Activated naive CD8-positive, alpha-beta T cell treated with anti-CD3 and anti-CD28 coated beads for 36 hours (primary cell): ENCODE measurements at places on chromosomes 2 and 18. TPM values are rescaled to one million over a fixed set of nuclear protein-coding genes. Genes with fewer than 3 reads are reported as not detected.

- no peaks in the 10 kb centered on the region for H3K27me3 ChIP-seq
- peaks cover 2% of the 10 kb centered on the region for H3K36me3 ChIP-seq
- no peak overlapping the region for H3K4me3 ChIP-seq
- no peak overlapping the region for H3K27ac ChIP-seq
- H3K4me1 ChIP-seq = peaks cover 18% of the 10 kb centered on the region
Measured at GRCh38 chr2:193467276-193467987, 1272.7 kb upstream of the TMEFF2 start.

GRCh38 chr2:17680119-17680518, 73.5 kb downstream of the SMC6 start:
- no peak overlapping the region for H3K4me3 ChIP-seq
- no peak for DNase-seq
- no peaks in the 10 kb centered on the region for H3K4me1 ChIP-seq
- peaks cover 31% of the 10 kb centered on the region for H3K36me3 ChIP-seq
- H3K27ac ChIP-seq = no peak overlapping the region

Gene ARHGAP28
- not detected for total RNA-seq

- no peak for DNase-seq
- H3K36me3 ChIP-seq = no peaks in the 10 kb centered on the region
- H3K4me1 ChIP-seq = no peaks in the 10 kb centered on the region
- H3K4me3 ChIP-seq = no peak overlapping the region
- H3K27me3 ChIP-seq = peaks cover 16% of the 10 kb centered on the region
- H3K27ac ChIP-seq = no peak overlapping the region
Measured at GRCh38 chr2:234991793-234992192, 40.0 kb downstream of the SH3BP4 start.

Gene CRYBA2
- total RNA-seq = not detected

Gene CSRNP3
- not detected for total RNA-seq

- no peaks in the 10 kb centered on the region for H3K36me3 ChIP-seq
- H3K27ac ChIP-seq = no peak overlapping the region
- H3K4me3 ChIP-seq = no peak overlapping the region
- no peak for DNase-seq
- H3K27me3 ChIP-seq = peaks cover 9% of the 10 kb centered on the region
Measured at GRCh38 chr2:102266204-102266603, 45.2 kb upstream of the IL1RL1 start.

Gene KANSL3
- total RNA-seq = 32.2 TPM

Gene RUFY4
- 2.0 TPM for total RNA-seq

Gene FRZB
- not detected for total RNA-seq

DNA sequence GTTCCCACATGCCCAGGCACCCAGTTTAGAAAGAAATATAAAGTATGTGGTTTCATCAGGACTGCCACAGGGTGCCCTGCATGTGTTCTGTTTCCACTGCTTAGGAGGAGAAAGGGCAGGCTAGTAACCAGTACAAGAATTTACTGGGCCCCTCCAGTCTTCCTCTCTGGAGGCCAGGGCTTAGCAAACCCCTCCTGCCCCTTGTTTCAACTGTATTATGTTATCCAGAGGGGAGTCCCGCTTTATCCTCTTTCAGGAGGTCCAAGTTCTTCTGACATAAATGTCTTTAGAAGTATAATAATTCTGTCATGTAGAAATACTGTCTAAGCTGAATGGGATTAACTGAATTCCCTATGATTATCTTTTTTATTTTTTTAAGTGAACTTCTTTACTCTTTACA, 132.1 kb downstream of the WDSUB1 start:
- no peaks in the 10 kb centered on the region for H3K27me3 ChIP-seq
- peaks cover 13% of the 10 kb centered on the region for H3K4me1 ChIP-seq
- H3K36me3 ChIP-seq = no peaks in the 10 kb centered on the region
- H3K4me3 ChIP-seq = no peak overlapping the region

Gene CPS1
- total RNA-seq = 2.6 TPM

DNA sequence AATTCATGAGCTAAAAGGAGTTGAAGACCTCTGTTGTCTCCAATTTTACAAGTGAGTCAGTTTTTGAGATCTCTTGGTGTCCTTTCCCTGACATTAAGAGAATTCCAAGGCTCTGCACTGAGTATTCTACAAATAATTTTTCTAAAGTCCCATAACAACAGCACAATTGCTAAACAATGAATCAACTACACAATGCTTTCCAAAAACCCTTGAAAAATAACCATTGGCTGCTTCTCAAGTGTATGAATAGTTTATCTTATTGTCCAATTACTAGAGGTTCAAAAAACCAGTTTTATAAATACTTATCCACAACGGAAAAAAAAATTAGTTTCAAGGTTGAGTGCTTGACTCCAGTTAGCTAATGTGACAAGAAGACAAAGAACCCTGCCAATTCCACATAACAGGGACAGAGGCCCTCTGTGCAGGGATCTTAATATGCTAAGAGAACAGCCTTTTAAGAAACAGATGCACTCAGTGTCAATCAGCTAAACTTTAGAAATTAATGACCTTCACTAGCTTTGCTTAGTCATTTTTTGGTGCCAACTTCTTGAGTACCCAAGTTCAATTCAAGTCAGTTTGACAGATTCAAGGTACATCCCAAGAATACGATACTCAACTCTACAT, 266.6 kb upstream of the CYP26B1 start:
- no peak for DNase-seq
- no peak overlapping the region for H3K4me3 ChIP-seq
- H3K27me3 ChIP-seq = no peaks in the 10 kb centered on the region
- H3K4me1 ChIP-seq = no peaks in the 10 kb centered on the region

Gene ADD2
- total RNA-seq = 36.1 TPM

- H3K27ac ChIP-seq = no peak overlapping the region
- H3K36me3 ChIP-seq = peaks cover 13% of the 10 kb centered on the region
- H3K4me3 ChIP-seq = no peak overlapping the region
- no peaks in the 10 kb centered on the region for H3K27me3 ChIP-seq
Measured at GRCh38 chr2:69935011-69935410, 20.1 kb downstream of the MXD1 start.

Gene TRAK2
- total RNA-seq = 24.6 TPM

Gene MYL1
- not detected for total RNA-seq

Gene PSMA8
- total RNA-seq = 3.6 TPM

- H3K4me3 ChIP-seq = no peak overlapping the region
- H3K27me3 ChIP-seq = no peaks in the 10 kb centered on the region
- DNase-seq = peak; percentile 3
- peaks cover 2% of the 10 kb centered on the region for H3K4me1 ChIP-seq
Measured at GRCh38 chr2:152755029-152755428, 36.6 kb downstream of the ARL6IP6 start.

Gene MROH2A
- not detected for total RNA-seq

DNA sequence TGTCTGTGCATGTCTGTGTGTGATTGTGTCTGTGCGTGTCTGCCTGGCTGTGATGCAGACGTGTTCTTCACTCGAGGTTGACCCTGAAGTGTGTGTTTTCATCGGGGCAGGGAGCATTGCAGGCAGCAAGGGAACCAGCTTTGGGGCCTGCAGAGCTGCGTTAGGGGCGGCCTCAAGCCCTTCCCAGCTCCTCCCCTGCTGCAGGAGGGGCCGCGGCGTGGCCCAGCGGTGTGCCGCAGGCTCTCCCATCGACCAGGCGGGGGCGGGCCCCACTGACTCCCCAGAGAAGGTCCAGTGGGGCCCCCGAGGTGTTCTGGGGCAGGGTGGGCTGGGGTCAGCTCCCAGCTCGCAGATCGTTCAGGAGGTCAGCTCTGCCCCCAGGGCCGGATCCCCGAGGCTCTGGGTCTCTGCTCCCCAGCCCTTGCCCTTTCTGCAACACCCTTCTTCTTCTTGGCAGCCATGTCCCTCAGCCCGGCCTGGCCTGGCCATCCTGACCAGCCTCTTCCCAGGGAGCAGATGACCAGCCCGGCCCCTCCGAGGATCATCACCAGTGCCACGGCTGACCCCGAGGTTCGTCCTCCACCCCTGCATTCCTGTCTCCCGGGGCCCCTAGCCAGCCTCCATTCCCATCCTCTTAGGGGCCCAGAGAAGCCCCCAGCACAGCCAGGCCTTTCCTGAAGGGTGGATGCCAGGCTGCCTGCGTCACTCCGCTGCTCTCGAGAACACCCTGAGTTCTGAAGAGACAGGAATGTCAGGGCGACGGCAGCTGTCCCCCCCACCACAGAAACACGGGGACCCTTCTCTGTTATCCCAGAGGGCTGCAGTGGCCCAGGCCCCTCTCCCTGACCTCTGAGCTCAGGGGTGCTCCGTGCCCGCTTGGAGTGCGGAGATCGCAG, 11.1 kb upstream of the KLHL30 start:
- H3K36me3 ChIP-seq = no peaks in the 10 kb centered on the region
- H3K27ac ChIP-seq = no peak overlapping the region
- H3K4me1 ChIP-seq = no peaks in the 10 kb centered on the region
- H3K27me3 ChIP-seq = no peaks in the 10 kb centered on the region
- no peak for DNase-seq

Gene CGREF1
- 9.8 TPM for total RNA-seq

DNA sequence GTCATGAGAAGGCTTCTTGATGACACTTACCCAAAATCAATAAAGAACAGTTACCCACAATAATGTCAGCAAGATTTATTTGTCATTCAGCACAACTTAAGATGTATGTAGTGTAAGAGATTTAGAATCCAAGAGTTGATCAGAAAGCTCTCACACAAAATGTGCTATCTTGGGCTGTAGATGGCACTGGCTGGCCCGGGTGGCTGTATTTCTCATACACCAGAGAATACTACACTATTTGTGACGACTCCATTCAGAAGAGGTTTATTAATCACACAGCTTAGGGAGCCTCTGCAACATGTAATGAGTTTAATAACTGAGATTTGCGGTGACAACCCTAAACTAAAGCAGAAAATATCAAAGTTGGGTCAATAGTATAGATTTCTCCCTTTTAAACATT, 530.4 kb upstream of the KLHL29 start:
- H3K36me3 ChIP-seq = no peaks in the 10 kb centered on the region
- no peak for DNase-seq
- no peaks in the 10 kb centered on the region for H3K27me3 ChIP-seq
- no peaks in the 10 kb centered on the region for H3K4me1 ChIP-seq
- no peak overlapping the region for H3K27ac ChIP-seq

DNA sequence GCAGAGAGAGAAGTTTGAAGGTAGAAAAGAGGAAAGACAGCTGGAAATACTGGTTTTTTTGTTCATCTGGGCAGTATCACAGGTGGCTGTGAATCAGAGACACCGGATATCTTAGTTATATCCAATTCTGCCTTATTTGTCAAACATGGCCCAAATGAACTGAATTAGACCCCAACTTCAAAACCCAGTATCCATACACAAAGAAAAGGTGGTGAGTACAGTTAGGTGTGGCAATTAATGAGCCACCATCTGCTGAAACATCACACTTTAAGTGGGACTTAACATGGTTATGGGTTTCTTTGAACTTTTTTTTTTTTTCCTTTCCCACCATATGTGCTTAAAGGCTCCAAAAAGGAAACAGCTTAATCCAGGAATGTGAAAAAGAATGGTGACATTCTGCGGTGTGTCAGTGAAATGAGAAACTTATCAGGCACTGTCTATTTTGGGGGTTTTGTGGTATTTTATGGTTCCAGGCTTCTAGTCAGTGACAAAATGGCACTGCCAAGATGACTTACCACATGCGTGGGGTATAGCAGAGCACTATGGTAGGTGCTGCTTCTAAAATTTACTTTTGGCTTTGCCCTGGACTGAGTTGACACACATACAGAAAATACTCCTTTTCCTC, 5.0 kb upstream of the TMEM178A start:
- DNase-seq = no peak
- H3K27me3 ChIP-seq = peaks cover 31% of the 10 kb centered on the region
- H3K4me3 ChIP-seq = no peak overlapping the region
- H3K36me3 ChIP-seq = no peaks in the 10 kb centered on the region
- H3K4me1 ChIP-seq = no peaks in the 10 kb centered on the region

- no peaks in the 10 kb centered on the region for H3K36me3 ChIP-seq
- no peak overlapping the region for H3K27ac ChIP-seq
- no peak overlapping the region for H3K4me3 ChIP-seq
- H3K27me3 ChIP-seq = no peaks in the 10 kb centered on the region
Measured at GRCh38 chr18:6836331-6836730, 106.8 kb downstream of the ARHGAP28 start.

Gene ACTG2
- 0.27 TPM for total RNA-seq
